ENCODE measurements at places on chromosomes 16 and 17.

- no peak for DNase-seq
Observed at GRCh38 chr16:55386534-55387296, 62.7 kb downstream of the IRX6 start.

DNA sequence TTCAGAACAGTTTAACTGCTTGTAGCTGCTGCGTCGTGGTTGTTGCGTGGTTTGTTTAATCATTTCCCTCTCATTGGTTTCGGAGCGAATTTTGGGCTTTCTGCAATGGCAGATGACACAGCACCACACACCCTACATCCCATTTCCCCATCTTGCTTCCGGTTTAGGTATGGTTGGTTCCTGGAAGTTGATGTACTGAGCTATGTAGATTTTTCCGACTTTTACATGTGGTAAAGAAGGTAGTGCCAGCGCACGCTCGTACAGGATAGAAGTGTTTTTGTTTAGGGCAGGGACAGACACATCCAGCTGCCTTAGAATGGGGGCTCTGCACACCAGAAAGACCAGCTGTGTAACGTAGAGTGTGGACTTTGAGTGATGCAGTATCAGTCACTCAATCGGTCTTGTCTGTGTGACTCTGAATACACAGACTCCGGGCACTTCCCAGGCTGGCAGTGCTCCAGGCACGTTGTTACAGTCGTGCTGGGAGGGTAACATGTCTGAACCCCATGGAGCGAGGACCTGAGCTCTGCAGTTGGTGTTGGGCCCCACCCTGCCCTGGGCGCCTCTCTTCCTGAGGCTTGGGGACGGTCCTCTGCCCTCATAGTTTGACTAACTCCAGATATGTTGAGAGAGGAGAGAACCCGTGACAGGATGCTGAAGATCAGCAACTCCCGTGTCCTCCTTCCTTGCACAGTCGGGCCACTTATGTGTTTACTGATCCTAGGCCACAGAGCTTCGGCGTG, 172.0 kb upstream of the CHMP6 start:
- no peak for DNase-seq

GRCh38 chr16:74558873-74559272, 48.0 kb downstream of the GLG1 start:
- no peak for DNase-seq

GRCh38 chr16:16041196-16041892, 91.9 kb downstream of the ABCC1 start:
- DNase-seq = no peak
